ENCODE measurements at places on chromosomes 12 and 14.

DNA sequence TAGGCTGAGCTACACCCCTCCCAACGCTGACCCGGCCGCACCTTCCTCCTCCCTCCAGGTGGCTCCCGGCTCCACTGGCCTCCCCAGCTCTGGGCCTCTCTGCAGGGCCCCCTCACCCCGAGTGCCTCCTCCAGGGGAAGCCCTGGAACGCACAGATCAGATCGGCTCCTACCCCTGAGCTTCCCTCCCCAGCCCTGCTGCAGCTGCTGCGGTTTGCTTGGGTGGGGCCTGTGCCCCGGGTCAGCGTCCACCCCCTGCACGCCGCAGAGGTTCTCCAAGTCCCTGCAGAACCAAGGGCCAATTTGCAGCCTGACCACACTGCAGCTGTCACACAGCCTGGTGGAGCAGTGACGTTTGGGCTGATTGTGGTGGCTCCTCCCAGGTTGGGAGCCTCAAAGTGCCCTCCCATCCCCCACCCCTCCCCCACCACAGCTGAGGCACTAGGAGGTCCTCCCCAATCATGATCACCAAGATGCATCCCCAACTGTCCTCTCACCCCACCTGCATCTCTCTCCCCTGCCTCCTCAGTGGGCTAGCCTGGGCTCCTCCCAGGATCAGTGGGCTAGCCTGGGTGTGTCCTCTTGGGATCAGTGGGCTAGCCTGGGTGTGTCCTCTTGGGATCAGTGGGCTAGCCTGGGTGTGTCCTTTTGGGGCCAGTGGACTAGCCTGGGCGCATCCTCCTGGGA is 12.8 kb upstream of the FBRSL1 start:
- DNase-seq = no peak

- DNase-seq = no peak
These were observed 17.1 kb downstream of the ACTN1 start for GRCh38 chr14:68961781-68962584.

- DNase-seq = no peak
These were observed 27.6 kb downstream of the BICD1 start for GRCh38 chr12:32134101-32134888.

- no peak for DNase-seq
These were observed 28.9 kb downstream of the ESR2 start for GRCh38 chr14:64265222-64265621.

DNA sequence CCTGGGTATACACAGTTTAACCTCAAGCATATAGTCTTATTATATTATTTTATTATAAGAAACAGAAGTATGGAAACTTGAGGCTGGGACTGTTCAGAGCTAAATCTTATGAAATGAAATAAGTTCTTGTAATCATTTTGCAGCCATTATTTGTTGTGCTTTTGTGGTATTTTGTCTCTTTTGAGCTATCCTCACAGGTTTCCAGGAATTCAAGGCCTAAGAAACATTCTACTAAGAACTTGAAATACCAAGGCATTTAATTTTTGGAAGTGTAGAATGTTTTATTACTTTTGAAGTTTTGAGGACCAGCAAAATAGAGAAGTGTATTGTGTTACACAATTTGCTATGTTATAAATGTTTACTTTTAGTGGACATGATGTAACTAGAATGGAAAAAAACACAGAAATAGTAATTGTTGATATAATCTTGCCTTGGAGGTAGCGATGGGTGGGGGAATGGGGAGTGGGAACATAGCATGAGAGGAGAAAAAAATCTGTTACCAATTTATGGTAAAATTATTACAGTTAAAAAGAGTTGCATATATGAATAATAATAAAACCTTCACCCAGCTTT is 81.7 kb downstream of the CRADD start:
- no peak for DNase-seq

- DNase-seq = no peak
These were observed 50.6 kb upstream of the PTGR2 start for GRCh38 chr14:73800970-73801515.

GRCh38 chr12:92505254-92506231 is 197.2 kb upstream of the PLEKHG7 start:
- DNase-seq = peak; percentile 51

GRCh38 chr14:91415794-91416743 is 1.6 kb downstream of the CCDC88C start:
- DNase-seq = peak; percentile 38

GRCh38 chr14:94971750-94972149 is 185.6 kb downstream of the DICER1 start:
- no peak for DNase-seq

DNA sequence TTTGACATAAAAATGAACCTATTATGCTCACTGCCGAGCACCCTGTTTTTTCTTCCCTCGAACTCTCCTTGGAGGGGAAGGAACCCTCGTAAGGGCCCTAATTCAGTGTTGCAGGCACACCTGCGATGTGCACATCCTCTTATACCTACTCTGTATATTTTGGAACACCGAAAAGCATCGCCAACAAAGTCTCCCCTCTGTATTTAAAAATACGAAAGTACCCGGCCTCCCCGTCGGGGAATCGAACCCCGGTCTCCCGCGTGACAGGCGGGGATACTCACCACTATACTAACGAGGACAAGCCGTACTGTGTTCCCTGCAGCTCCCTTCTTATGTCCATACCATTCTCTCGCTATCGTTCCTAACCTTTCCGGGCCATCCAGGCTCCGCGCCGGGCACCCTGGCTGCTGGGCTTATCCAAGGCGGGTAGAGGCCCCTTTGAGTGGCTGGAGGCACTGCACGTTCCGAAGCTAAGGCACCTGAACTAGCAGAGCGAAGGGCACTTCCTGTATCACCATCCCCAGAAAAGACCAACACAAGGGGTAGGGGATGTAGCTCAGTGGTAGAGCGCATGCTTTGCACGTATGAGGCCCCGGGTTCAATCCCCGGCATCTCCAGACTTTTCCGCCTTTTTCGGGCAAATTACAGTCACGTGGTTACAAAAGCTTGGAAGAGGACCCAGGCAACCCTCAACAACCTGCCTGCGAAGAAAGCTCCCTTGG is 25.1 kb upstream of the UBC start:
- no peak for DNase-seq

Measured in DMS153 (cell line).